Left hindlimb (tissue), 1 donor: ENCODE measurements at places on chromosomes 7 and 10.

GRCh38 chr7:41292487-41292886, 410.4 kb downstream of the INHBA start:
- no peak for DNase-seq

- no peak for DNase-seq
Measured at GRCh38 chr7:97075928-97076327, 41.6 kb upstream of the SDHAF3 start.

DNA sequence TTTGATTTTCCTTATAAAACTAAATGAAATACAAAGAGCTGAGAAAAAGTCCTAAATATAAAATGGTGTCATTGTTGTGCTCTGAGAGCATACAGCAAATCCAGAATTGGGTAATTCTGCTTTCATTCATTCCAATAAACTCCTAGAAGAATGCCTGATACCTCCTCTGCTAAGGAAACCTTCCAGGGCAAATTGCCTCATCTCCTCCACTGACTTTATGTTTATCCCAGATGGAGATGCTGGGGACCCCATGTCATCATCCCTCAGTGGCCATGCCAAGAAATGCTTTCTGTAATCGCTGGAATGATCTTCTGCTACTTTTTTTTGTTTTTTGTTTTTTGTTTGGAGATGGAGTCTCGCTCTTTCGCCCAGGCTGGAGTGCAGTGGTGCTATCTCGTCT, 119.3 kb upstream of the PRKCQ start:
- DNase-seq, result no peak

GRCh38 chr10:55091691-55092328, 290.8 kb upstream of the PCDH15 start:
- no peak for DNase-seq

DNA sequence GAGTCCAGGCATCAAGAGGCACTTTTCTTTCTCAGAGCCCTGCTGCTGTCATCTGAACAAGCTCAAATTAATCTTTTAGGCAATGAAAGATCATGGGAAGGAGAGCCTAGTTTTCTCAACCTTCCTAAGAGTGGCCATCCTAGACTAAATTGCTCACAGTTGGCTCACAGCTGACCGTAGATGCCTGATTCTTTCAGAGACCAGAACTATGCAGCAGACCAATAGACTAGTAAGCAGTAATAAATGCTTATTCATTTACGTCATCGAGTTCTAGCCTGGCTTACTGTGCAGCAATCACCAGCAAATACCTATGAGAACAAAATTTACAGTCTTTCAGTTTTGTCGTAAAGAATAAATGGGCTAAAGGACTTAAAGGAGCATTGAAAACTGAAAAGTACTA, 602.9 kb upstream of the GHITM start:
- DNase-seq, result no peak

GRCh38 chr7:148698007-148698396, 701 bp upstream of the CUL1 start:
- no peak for DNase-seq

- DNase-seq, result no peak
Measured at GRCh38 chr10:50536617-50537240, 87.0 kb downstream of the SGMS1 start.

GRCh38 chr10:49139028-49139845, 5.4 kb upstream of the FAM170B start:
- DNase-seq, result peak; percentile 54

DNA sequence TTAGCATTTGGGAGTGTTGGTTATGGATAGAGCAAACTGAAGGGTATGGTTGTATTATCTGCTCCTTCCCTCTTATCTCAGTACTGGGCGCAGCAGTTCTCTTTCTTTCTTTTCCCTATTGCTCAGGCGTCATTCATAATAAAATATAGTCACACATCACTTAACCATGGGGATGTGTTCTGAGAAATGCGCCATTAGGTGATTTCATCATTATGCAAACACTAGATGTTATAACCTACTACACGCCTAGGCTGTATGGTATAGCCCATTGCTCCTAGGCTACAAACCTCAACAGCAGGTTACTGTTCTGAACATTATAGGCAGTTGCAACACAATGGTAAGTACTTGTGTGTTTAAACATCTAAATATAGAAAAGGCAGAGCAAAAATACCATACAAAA, 401.7 kb downstream of the EXOC4 start:
- DNase-seq, result no peak

DNA sequence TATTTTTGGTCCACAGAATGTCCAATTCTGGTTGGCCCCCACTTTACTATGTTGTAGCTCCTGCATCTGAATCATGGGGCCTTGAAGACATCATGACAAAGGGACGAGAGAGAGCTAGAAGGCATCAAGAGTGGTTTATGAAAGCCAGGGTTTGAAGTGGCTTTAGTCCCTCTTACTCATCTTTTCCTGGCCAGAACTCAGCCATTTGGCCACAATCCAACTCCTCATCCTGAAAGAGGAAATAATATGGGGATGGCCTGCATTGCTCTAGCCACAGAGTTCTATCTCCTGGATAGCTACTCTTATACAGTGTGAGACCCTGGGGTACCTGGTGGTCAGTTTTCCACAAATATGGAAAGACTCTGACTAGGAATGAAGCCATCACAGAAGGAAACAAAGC, 418.9 kb downstream of the XPNPEP1 start:
- DNase-seq, result no peak

GRCh38 chr10:47256751-47257336, 43.2 kb upstream of the GDF10 start:
- no peak for DNase-seq

GRCh38 chr10:71241114-71241829, 28.9 kb downstream of the UNC5B start:
- no peak for DNase-seq

GRCh38 chr7:37084303-37084702, 360.0 kb upstream of the AOAH start:
- DNase-seq, result no peak

DNA sequence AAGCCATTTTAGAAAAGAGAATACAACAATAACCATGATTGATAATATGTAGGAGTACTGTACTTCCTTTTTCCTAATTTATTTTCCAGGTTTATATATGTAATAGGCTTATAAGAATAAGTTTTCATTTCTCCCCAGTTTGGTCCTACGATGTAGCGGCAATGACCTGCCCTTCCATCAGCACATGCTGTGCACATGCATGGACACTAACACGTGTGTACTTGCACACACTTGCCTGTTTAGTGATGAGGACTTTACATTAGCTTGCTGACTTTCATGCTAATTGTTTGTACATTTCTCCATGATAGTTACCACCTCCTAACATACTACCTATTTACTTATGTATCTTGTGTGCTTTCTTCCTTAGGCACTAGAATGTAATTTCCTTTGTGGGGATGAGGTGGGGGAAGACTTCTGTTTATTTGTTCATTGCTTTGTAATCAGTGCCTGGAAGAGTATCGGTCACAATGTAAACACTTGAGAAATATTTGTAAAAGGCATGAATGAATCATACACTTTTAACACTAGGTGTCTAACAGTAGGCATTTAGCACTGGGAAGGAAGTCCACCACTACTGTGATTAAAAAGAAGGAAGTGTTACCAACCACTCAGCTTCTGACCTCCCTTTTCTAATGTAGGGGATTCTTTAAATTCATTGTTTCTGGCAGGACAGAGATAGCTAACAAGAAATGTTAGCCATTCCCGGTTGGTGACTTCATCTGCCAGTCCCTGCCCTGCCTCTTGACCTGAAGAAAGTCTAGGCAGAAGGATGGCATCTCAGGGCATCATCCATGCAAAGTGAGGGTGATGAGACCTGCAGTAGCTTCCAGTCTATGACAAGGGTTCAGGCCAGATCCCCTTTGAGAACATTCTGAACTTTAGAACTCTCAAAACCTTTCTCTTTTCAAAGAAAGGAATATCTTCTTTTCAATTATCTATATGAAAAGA, 120.2 kb upstream of the RAB18 start:
- DNase-seq, result no peak

DNA sequence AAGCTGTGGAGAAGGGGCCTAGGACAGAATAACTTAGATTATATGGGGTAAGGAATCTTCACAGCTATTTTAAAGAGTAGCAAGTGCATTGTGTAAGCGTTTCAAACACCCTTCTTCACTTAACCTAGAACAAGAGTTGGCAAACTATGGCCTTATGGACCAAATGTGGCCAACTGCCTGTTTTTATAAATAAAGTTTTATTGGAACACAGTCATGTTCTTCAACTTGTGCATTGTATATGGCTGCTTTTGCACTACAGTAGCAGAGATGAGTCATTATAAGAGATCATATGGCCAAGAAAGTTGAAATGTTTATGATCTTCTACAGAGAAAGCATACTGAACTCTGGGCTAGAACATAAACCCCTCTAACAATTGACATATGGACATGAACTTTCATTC, 187.8 kb downstream of the ETV1 start:
- no peak for DNase-seq

DNA sequence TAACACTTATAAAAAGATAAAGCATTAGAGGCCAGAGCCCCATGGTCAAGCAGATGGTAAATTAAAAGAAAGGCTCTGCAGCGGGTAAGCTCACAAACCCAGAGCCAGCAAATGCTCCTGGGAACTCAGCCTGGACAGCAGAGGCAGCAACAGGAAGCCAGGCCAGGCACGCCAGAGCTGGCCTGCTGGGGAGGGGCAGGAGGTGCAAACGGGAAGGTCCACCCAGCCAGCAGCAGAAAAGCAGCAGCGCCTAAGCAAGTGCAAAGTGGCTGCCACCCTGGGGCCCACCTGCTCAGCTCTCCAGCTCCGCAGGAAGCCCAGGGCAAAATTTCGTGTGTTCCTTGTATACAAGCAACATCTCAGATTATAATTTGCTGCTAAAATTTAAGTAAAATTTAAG, 82.7 kb upstream of the GPR22 start:
- no peak for DNase-seq
